ENCODE measurements at places on chromosomes 3 and 15. TPM values are rescaled to one million over a fixed set of nuclear protein-coding genes. Genes with fewer than 3 reads are reported as not detected.

DNA sequence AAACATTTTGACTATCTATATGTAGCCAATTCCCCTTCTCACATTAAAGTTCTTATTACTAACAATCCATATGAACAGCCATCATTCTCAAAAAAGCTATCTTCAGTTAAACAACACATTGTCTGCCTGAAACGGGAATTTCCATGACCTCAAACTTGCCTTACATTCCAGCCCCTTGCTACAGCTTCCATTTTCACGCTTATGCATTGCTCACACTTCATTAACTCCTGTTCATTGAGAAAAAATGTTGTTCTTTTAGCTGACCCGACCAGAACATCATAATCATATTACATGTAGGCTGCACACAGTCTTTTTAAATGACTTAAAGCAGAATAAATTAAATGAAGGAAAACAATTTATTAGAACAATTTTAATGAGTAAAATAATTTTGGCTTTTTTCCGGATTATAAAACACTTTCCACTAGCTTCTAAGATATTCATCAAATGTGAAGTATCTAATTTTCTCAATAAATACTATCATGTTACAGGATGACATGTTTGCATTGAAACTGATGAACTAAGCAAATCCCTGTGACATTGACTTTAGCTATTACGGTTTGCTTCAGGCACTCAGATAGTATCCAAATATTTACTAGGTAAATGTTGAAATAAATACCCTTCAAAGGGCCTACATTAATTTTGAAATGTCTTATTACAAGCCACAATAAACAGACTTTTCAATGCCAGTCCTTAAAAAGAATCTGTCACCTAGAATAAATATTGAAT, 49.9 kb downstream of the P3H2 start:
- no peaks in the 10 kb centered on the region for H3K36me3 ChIP-seq
- H3K4me3 ChIP-seq = no peak overlapping the region
- H3K4me1 ChIP-seq = no peaks in the 10 kb centered on the region
- no peak overlapping the region for H3K27ac ChIP-seq
- no peaks in the 10 kb centered on the region for H3K27me3 ChIP-seq
- no peak for DNase-seq

DNA sequence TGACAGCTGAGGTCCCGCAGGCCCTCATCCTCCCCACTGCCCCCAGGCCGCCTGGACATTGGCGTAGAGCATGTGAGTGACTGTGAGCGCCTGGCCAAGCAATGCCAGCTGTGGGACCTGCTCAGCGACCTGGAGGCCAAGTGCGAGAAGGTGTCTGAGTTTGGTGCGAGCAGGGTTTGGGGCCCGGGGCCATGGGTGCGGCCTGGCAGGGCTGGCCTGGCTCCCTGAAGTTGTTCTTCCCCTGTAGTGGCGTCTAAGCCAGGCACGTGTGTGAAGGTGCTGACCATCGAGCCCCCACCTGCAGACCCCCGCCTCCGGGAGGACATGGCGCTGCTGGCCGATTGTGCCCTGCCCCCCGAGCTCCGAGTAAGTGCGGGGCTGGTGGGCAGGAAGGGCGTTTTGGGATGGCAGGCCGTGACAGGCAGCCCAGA, 4.2 kb downstream of the ABTB1 start:
- no peaks in the 10 kb centered on the region for H3K27me3 ChIP-seq
- peaks cover 27% of the 10 kb centered on the region for H3K4me1 ChIP-seq
- H3K36me3 ChIP-seq = peaks cover 58% of the 10 kb centered on the region
- no peak overlapping the region for H3K27ac ChIP-seq
- no peak overlapping the region for H3K4me3 ChIP-seq

The WDR76 gene
- 11.6 TPM for total RNA-seq

The DZIP1L gene
- total RNA-seq = 11.2 TPM

DNA sequence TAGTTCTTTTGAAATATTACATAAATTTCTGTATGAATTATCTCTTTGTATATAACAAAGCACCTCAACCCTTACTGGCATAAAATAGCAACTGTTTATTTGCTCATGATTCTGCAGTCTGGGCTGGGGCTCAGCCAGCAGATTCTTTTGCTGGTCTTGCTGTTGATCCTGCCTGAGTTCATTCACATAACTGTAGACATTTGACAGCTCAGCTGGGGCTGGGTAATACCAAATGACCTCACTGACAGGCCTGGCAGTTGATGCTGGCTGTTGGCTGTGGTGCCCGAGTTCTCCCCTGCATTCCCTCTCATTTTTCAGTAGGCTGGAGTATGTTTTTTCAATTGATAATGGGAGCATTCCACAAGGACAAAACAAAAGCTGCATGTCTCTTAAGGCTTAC, 449.9 kb upstream of the GOLIM4 start:
- no peaks in the 10 kb centered on the region for H3K4me1 ChIP-seq
- no peaks in the 10 kb centered on the region for H3K27me3 ChIP-seq
- H3K36me3 ChIP-seq = no peaks in the 10 kb centered on the region
- no peak for DNase-seq
- no peak overlapping the region for H3K27ac ChIP-seq

DNA sequence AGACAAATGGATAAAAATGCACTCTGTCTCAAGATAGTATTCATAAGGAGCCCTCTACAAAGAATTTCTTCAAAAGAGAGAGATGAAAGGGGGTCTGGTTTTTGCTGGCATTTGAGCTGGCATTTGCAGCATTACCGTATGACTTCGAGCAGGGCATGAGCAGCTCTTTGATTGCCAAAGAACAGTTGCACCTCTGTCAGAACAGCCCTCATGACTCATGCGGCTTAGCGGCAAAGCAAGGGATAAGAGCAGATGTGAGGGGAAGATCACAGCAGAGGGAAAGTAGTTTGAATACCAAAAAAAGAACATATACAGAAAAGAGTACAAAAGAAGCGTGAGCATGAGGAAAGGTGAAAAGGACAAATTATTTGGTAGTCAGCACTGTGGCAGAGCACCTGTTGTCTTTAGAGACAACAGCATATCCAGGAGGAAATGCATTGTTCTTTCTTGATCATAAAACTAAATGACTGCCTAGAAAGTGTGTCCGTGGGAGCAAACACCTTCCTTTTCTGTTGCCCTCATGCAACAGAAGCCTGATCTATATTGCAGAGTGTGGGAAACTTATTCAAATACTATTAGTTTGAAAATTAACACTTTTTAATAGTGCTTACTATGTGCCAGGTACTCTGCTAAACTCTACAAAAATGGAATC, 80.5 kb upstream of the SLC24A5 start:
- H3K36me3 ChIP-seq = no peaks in the 10 kb centered on the region
- H3K27me3 ChIP-seq = no peaks in the 10 kb centered on the region
- H3K4me3 ChIP-seq = no peak overlapping the region
- no peak for DNase-seq

- no peak overlapping the region for H3K27ac ChIP-seq
- H3K27me3 ChIP-seq = no peaks in the 10 kb centered on the region
- DNase-seq = no peak
- no peaks in the 10 kb centered on the region for H3K36me3 ChIP-seq
- H3K4me1 ChIP-seq = peaks cover 24% of the 10 kb centered on the region
Measured at GRCh38 chr3:108131475-108132134, 40.8 kb upstream of the CD47 start.

The PP2D1 gene
- total RNA-seq = not detected

DNA sequence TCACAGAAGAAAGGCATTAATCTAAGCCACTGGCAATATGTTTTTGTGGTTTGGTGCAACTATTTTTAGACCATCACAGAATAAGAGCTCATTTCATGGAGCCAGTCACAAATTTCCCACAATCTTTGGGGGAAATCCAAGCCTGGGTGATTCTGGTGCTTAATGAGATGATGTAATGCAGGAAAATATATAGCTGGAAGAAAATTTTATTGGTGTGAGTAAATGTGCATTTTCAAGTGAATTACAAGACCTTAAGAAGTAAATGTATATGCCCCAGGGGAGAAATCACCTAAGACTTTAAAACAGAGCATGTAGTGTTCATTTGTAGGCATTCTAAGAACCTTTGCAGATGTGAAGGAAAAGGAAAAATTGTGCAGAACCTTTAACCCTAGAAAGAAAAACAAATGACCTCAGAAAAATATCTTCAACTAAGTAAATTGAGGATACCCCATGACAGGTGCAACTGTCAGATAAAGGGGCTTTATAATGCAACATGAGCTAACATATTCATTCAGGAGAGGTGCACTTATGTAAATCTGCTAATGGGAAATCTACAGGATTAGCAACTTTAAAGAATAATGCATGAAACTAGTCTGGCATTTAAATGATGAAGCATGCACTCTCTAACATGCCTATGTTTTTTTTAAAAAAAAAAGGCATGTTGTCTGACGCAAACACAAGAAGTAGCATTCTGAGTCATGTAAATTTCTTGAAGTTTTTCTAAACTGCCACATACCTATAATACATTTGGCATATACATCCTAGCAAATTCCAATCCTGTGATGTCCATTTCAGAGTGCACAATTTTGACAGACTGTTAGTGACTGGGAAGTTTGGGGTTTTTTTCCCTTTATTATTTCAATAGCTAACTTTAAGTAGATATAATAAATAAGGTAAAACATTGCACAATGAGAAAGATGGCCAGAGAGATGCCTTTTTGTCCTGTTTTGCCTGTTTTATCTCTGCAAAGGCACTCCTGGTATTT, 105.1 kb downstream of the MEX3B start:
- no peak for DNase-seq
- H3K36me3 ChIP-seq = no peaks in the 10 kb centered on the region
- H3K27me3 ChIP-seq = no peaks in the 10 kb centered on the region
- H3K27ac ChIP-seq = no peak overlapping the region

DNA sequence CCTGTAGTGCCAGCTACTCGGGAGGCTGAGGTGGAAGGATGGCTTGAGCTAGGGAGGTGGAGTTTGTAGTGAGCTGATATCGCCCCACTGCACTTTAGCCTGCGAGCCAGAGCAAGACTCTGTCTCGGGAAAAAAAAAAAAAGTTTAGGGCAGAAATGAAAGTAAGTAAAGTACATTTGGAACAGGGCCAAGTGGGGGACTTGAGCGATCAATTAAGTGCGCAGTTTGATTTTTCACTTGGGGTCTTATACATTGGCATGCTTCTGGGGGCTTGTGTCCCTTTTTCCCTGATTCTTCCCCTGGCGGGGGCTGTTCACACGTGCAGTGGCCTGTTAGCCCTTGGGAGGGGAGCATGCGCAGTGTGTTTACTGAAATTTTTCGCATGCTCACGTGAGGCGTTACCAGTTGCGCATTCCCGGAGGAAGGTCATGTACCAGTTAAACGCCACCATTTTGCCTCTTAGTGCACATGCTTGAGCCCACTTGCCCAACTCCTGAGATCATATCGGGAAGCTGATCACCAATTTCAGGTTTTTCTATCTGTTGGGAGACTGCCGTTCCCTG, 42.0 kb downstream of the GALNT15 start:
- no peaks in the 10 kb centered on the region for H3K4me1 ChIP-seq
- no peaks in the 10 kb centered on the region for H3K36me3 ChIP-seq
- H3K27me3 ChIP-seq = no peaks in the 10 kb centered on the region
- no peak overlapping the region for H3K4me3 ChIP-seq
- no peak for DNase-seq

The KLHL25 gene
- 4.1 TPM for total RNA-seq

DNA sequence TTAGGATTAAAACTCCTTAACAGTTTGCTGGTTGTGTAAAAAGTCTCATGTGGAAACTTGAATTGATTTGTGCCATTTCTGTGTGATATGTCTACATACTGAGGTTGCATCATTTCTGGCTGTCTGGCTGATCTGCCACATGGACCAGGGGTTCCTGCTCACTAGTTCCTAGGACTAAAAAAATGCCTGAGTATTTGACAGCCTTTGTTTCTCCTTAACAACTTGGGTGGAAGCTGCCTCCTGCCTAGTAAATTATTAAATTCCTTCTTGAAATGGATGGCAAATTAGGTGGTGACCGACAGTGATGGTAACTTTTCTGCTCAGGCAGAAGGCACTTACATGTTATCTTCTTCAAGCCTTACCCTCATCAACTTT, 226.9 kb upstream of the MRPL3 start:
- H3K27ac ChIP-seq = no peak overlapping the region
- H3K4me3 ChIP-seq = no peak overlapping the region
- DNase-seq = no peak
- H3K4me1 ChIP-seq = no peaks in the 10 kb centered on the region

- no peaks in the 10 kb centered on the region for H3K4me1 ChIP-seq
- DNase-seq = no peak
- H3K4me3 ChIP-seq = no peak overlapping the region
- no peaks in the 10 kb centered on the region for H3K27me3 ChIP-seq
- H3K36me3 ChIP-seq = no peaks in the 10 kb centered on the region
Measured at GRCh38 chr3:135352213-135352612, 557.2 kb downstream of the EPHB1 start.

- no peaks in the 10 kb centered on the region for H3K36me3 ChIP-seq
- no peak for DNase-seq
- no peak overlapping the region for H3K4me3 ChIP-seq
- H3K4me1 ChIP-seq = no peaks in the 10 kb centered on the region
- peak overlapping the region; percentile 20 for H3K27ac ChIP-seq
Measured at GRCh38 chr3:152011812-152012735, 138.6 kb downstream of the SUCNR1 start.

GRCh38 chr3:12287727-12288181, 1.1 kb upstream of the PPARG start:
- no peaks in the 10 kb centered on the region for H3K36me3 ChIP-seq
- peaks cover 17% of the 10 kb centered on the region for H3K4me1 ChIP-seq
- H3K27ac ChIP-seq = peak overlapping the region; percentile 78
- DNase-seq = no peak

- no peaks in the 10 kb centered on the region for H3K27me3 ChIP-seq
- no peak overlapping the region for H3K4me3 ChIP-seq
- DNase-seq = no peak
- H3K36me3 ChIP-seq = no peaks in the 10 kb centered on the region
- no peaks in the 10 kb centered on the region for H3K4me1 ChIP-seq
Measured at GRCh38 chr3:67576441-67576840, 78.0 kb downstream of the SUCLG2 start.

DNA sequence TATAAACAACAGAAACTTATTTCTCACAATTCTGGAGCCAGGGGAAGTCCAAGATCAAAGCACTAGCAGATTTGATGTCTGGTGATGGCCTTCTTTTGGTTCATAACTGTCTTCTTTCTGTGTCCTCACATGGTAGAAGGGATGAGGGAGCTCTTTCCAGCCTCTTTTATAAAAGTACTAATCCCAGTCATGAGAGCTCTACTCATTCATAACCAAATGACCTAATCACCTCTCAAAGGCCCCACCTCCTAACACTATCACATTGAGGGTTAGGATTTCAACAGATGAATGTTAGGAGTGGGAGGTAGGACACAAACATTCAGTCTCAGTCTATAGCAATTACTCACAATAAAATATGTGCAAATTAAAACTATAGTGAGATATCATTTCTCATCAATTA, 50.1 kb upstream of the UBE2E2 start:
- no peaks in the 10 kb centered on the region for H3K27me3 ChIP-seq
- no peak overlapping the region for H3K27ac ChIP-seq

DNA sequence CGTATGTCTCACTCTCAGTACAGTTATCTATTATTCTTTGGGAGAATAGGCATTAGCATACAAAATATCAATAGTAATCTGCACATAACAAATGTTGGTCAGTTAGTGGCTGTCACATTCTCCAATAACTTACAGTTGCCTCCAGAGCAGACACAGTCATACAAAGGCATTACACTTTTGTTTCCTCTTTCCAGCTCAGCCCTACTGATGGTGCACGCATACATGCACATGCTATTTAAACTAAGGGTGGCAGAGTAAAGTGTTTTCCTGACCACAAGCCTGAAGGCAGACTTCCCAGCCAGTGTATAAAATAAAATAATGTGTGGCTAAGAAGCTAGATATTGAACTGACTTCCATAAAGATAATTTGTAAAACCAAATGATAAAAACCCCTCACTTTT, 47.6 kb downstream of the PHLDB2 start:
- no peaks in the 10 kb centered on the region for H3K36me3 ChIP-seq
- no peak overlapping the region for H3K4me3 ChIP-seq
- no peaks in the 10 kb centered on the region for H3K27me3 ChIP-seq
- DNase-seq = no peak
- peaks cover 44% of the 10 kb centered on the region for H3K4me1 ChIP-seq
